Nucleus accumbens (tissue), 56 donors: ENCODE measurements at places on chromosomes 7 and 10.

DNA sequence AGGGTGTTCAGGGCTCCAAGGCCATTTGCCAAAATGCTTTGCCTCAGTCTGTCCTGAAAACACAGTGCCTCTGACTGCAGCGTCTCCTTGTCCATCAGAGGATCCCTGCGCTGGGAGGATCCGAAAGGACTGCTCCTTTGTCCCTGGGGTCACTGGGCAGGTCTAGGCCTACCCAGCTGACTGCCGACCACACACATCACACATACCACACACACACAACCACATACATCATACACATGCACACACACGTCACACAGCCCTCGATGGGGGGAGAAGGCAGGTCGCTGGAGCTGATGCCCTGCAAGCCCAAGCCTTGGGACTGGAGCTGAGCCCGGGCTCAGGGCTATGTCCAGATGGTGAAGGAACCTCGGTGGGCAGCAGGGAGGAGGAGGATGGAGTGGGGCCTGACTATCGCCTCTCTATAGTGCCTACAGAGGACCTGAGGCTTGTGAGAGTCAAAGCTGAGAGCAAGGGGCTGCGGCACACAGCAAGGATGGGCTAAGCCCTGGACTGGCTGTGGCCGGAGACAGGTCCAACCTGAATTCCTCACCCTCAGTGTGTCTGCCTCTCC, 29.1 kb downstream of the GPRIN2 start:
- DNase-seq = no peak

GRCh38 chr10:109475711-109476421, 447.4 kb downstream of the XPNPEP1 start:
- no peak for DNase-seq

DNA sequence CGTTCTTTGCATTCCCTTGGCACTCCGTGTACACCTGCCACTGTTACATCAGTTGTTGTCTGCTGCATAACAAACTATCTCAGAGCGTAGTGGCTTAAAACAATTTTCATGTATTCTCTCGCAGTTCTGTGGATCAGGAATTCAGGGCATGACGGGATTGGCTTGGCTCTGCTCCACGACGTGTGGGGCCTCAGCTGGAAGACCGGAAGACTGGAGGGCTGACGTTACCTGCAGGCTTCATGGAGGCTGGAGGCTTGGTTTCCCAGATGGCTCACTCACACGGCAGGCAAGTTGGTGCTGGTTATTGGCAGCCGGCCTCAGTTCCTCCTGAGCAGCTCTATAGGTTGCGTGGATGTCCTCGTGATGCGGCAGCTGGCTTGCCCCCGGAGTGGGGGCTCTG, 25.5 kb downstream of the NYAP1 start:
- DNase-seq = no peak

GRCh38 chr7:13850185-13850752, 139.2 kb downstream of the ETV1 start:
- no peak for DNase-seq

DNA sequence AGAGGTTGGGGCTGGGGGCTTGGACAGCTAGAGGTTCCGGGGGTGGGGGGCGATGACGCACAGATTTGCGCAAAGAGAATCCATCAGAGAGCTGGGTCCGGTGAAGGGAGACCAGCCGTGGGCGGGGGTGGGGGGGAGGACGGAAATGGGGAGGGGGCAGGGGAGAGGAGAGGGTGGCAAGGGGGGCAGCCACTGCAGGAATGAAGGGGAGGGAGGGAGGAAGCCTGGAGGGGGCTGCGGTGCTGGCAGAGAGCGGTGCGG, 1.2 kb upstream of the VGF start:
- DNase-seq = no peak

GRCh38 chr10:23325132-23325531, 19.5 kb downstream of the C10orf67 start:
- no peak for DNase-seq
